ENCODE measurements at places on chromosomes 13 and 19.
A peak's percentile ranks its signal among the peaks of the same experiment; 100 is the strongest.

DNA sequence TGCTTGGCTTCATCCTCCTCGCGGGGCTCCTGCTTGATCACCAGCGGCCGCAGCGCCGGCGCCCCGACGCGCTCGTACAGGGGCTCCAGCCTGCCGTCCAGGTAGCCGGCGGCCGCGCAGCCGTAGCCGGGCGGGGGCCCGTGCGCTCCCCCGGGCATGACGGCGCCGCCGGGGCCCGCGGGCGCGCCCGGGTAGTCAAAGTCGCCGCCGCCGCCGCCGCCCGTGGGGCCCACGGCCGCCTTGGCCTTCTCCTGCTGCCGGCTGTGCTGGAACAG, 497 bp downstream of the CEBPA start:
- H3K4me1 ChIP-seq, result peaks cover 24% of the 10 kb centered on the region
- H3K36me3 ChIP-seq, result no peaks in the 10 kb centered on the region
- H3K4me3 ChIP-seq, result no peak overlapping the region
- no peak overlapping the region for H3K27ac ChIP-seq
- H3K27me3 ChIP-seq, result no peaks in the 10 kb centered on the region

DNA sequence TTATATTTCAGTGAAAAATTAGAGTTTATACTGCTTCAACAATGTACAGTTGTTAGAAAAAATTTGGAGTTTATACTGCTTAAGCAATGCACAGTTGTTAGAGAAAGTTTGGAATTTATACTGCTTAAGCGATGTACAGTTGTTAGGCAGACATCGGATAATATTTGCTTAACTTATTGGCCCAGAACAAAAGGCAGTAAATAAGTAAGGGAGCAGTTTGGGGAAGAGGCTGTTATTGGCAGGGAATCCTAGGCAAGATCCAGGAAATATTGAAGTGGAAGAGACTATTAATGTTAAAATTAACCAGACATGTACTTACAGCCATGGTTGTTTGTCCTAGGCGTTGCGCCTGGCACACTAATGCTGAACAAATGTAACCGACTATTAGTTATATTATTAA, 166.9 kb downstream of the GPC5 start:
- no peaks in the 10 kb centered on the region for H3K27me3 ChIP-seq
- no peaks in the 10 kb centered on the region for H3K4me1 ChIP-seq
- no peaks in the 10 kb centered on the region for H3K36me3 ChIP-seq
- DNase-seq, result no peak

DNA sequence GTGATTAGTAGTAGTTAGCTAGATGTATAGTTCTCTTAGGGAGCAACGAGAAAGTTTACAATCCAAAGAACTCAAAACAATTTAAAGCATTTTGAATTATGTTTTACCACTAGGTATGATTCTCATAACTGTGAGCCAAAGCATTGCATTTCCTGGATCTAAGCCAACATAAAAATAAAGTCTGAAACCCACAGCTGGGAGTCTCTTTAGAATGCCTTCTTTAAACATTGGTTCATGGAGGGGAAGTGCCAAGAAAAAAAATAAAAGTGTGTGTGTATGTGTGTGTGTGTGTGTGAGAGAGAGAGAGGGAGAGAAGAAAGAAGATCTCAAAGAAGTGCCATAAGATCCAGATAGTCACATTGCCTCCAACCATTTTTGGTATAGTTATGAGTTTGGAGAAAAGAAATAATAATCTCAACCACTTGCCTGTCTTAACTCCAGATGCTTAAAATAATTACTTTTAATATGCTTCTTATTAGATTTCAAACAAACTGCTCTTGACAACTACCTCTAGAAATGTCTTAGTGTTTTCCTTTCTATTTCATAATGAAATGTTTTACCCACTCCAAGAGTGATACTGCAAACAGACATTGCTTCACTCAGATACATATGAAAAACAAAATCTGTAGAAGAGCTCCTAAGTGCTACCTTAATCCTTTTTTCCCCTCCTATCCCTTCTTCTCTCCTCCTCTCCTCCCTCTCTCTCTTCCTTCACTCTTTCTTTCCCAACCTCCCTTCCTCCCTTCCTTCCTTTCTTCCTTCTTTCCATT, 554.1 kb downstream of the KCTD12 start:
- H3K36me3 ChIP-seq, result no peaks in the 10 kb centered on the region
- H3K27me3 ChIP-seq, result no peaks in the 10 kb centered on the region
- no peaks in the 10 kb centered on the region for H3K4me1 ChIP-seq
- H3K27ac ChIP-seq, result no peak overlapping the region

DNA sequence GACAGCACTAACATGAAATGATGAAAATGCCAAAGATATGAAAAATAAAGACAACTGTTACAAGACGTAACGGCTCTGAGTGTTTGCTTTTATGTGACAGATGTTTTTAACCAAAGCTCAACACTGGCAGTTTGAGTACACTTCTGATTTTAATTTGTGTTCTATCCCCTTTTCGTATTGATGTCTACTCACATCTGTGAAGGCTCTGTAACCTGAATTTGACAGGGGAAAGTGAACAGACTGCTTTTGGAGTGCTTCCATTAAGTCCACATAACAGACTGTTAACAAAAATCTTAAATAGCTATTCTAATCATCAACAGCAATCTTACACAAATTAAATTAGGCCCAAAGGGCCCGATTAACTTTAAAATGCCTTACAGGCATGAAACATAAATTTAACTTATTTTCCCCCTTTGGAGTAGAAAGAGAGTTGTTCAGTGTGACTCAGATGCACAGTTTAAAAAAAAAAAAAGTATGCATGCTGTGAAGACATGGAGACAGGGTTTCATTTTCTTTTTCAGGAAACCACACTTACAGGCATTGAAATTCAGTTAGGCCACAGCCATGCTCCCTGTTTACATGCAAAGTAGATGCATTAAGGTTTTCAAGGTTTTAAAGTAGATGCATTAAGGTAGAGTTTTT, 16.3 kb upstream of the RNASEH2B start:
- DNase-seq, result no peak
- no peak overlapping the region for H3K4me3 ChIP-seq
- H3K27ac ChIP-seq, result no peak overlapping the region
- no peaks in the 10 kb centered on the region for H3K36me3 ChIP-seq
- no peaks in the 10 kb centered on the region for H3K27me3 ChIP-seq

DNA sequence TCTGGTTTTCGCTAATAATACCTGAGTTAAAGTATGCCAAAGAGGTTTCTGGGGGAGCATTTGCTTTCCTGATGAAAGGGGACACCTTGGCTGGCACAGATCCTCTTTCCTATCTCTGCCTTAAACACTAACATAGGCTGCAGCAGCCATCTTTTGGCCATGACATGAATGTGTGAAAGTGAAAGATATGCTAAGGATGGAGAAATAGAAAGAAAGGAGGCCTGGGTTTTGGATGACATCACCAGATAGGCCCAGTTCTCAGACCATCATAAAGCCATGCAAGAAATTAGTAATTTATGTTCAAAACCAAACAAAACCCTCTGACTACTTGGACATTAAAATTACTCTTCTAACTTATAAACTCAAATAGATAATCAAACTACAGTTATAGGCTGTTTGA, 279.7 kb downstream of the COG6 start:
- no peaks in the 10 kb centered on the region for H3K36me3 ChIP-seq
- H3K4me1 ChIP-seq, result no peaks in the 10 kb centered on the region
- H3K27ac ChIP-seq, result no peak overlapping the region
- no peak overlapping the region for H3K4me3 ChIP-seq
- no peak for DNase-seq
- no peaks in the 10 kb centered on the region for H3K27me3 ChIP-seq

GRCh38 chr13:42607546-42607945, 33.6 kb downstream of the TNFSF11 start:
- H3K27ac ChIP-seq, result no peak overlapping the region
- no peaks in the 10 kb centered on the region for H3K4me1 ChIP-seq
- H3K4me3 ChIP-seq, result no peak overlapping the region

DNA sequence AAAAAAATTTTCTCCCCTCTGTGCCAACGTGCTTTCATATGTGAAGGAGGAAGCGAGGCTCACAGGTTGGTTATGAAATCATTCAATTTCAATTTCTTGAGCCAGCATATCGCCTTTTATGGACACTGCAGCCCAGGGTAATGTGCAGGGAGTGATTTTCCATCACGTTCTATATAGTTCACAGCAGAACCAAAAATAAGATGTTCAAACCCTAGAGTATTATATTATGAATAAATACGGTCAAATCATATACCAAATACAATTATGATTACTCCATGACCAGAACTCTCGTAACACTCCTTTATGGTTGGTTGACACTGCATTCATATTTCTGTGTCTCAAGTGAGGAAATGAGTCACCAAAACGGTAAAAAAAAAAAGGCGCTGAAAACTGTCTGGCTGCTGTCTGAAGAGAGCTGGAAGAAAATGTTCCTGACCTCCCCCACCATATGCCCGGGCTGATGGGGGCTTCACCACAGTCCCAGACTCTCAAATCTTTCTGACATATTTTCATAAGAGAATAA, 75.8 kb upstream of the UBAC2 start:
- H3K4me3 ChIP-seq, result no peak overlapping the region
- H3K27me3 ChIP-seq, result peaks cover 3% of the 10 kb centered on the region
- no peak overlapping the region for H3K27ac ChIP-seq
- H3K36me3 ChIP-seq, result no peaks in the 10 kb centered on the region

DNA sequence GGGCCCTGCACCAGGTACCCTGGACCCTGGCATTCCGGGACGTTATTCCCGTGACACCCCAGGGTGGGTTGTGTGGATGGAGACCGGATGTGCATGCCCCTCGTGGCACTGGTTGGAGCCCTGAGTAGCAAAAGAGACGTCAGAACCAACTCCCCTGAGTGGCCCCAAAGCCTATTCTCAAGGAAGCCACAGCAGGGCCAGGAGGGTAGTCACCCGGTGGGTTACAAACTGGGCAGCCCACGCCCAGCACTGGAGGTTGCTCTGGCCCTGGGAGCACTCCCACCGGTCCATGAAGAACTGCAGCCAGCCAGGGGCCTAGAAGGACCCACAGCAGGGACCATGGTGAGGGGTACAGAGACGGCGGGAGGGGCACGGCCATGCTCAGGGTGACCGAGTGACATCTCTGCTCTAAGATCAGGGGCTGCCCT, 7.5 kb downstream of the KLF16 start:
- peak overlapping the region; percentile 86 for H3K27ac ChIP-seq
- peaks cover 43% of the 10 kb centered on the region for H3K4me1 ChIP-seq
- no peaks in the 10 kb centered on the region for H3K36me3 ChIP-seq
- H3K27me3 ChIP-seq, result no peaks in the 10 kb centered on the region
- DNase-seq, result no peak

GRCh38 chr19:45340232-45340898, at the start of gene KLC3:
Gene KLC3 (plus strand): TSS chr19:45340750. CDS start chr19:45345542, 4,792 bp downstream.
- H3K36me3 ChIP-seq, result no peaks in the 10 kb centered on the region
- H3K4me1 ChIP-seq, result no peaks in the 10 kb centered on the region
- no peak within 1 kb of the TSS for H3K27ac ChIP-seq
- peaks cover 10% of the 10 kb centered on the region for H3K27me3 ChIP-seq

GRCh38 chr13:23743278-23744076, 145.7 kb downstream of the MIPEP start:
- no peak for DNase-seq
- H3K4me3 ChIP-seq, result no peak overlapping the region
- no peaks in the 10 kb centered on the region for H3K36me3 ChIP-seq
- H3K27ac ChIP-seq, result no peak overlapping the region

GRCh38 chr13:98239162-98240076, 62.4 kb upstream of the RNF113B start:
- peaks cover 5% of the 10 kb centered on the region for H3K4me1 ChIP-seq
- no peaks in the 10 kb centered on the region for H3K27me3 ChIP-seq
- no peaks in the 10 kb centered on the region for H3K36me3 ChIP-seq
- H3K4me3 ChIP-seq, result no peak overlapping the region
- H3K27ac ChIP-seq, result no peak overlapping the region

DNA sequence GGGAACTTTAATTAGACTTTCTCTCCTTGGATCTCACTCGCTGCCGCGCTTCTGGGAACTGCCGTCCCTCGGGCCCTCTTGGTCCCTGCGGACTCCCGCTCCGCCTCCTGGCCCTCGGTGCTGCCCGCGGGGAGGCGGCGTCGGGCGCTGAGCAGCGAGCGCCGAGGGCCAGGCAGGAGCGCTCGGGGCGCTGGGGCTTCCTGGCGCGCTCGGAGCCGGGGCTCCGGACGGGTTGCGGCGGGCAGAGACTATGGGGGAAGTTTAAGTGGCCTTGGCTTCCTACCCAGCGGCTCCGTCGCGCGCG, 704 bp downstream of the CHST8 start:
- H3K4me3 ChIP-seq, result no peak overlapping the region
- H3K27me3 ChIP-seq, result peaks cover 40% of the 10 kb centered on the region
- no peak overlapping the region for H3K27ac ChIP-seq
- DNase-seq, result no peak
- H3K36me3 ChIP-seq, result no peaks in the 10 kb centered on the region

DNA sequence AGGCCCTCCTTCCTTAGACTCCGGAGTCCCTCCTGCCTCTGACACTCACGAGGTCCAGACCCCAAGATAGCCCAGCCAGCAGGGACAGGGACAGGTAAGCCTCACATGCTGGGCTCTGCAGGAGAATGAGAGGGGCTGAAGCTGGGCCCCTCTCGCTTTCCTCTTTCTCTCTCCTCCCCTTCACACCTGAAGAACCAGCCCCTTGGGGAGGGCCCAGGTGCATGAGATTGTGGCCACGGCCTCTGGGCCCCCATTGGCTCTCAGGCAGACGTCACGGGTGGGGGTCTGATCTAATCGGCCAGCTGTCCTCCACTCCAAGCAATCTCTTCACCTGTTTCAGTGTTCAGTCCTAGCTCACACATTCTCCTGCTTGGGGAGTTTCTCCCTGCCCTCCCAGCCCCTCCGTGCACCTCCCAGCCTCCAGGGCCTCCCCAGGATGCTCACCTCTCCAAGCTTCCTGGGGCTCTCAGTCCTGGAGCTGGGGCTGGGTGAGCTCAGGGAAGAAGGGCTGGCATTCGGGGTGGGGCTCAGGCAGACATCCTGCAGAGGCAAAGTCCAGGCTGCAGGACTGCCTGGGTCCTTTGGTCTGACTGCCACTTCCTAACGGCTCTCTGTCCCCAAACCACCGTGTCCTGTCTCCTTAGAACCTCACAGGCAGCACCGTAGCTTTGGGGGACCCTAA, 2.8 kb downstream of the TMEM150B start:
- H3K36me3 ChIP-seq, result no peaks in the 10 kb centered on the region
- no peak overlapping the region for H3K27ac ChIP-seq
- H3K4me3 ChIP-seq, result no peak overlapping the region
- no peak for DNase-seq
- H3K4me1 ChIP-seq, result no peaks in the 10 kb centered on the region

DNA sequence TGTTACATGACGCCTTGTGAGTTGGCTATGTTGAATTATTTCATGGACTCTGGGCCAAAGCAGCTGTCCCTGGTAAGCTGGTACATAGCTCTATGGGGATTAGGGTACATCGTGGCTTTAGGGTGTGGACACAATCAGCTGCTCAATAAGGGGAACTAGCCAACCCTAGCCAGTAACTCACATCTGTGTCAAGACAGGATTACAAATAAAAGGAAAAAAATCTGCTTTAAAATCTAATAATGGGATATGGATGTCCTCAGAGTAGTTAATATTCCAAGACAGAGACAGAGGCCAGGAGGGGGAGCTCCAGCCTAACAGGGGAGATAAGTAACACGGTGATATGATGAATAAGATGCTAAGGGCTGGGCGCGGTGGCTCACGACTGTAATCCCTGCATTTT, 21.1 kb upstream of the ZNF766 start:
- no peaks in the 10 kb centered on the region for H3K4me1 ChIP-seq
- no peaks in the 10 kb centered on the region for H3K27me3 ChIP-seq
- no peaks in the 10 kb centered on the region for H3K36me3 ChIP-seq
- no peak overlapping the region for H3K27ac ChIP-seq
- peak; percentile 82 for DNase-seq

Data from adrenal gland (tissue), 19 donors.